ENCODE measurements at places on chromosomes 3 and 15.

GRCh38 chr3:50630877-50631276, 13.9 kb downstream of the MAPKAPK3 start:
- no peak for DNase-seq

DNA sequence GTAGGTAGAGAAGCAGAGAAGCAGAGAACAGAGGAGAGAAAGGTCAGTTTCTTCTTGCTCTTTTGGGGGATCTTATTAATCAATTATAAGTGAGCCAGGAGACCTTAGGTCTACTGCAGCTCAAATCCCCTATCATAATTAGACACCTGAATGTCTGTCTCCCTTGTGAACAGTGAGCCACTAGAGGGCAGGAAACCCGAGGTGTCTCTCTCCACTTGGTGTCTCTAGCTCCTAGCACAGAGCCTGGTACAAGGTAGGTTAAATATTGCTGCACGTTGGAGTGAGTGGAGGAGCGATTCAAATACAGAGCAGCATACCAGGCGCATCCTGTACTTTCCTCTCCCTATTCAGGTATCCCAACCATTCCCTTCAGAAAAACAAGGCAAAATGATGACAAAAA, 2.0 kb upstream of the ST8SIA2 start:
- peak; percentile 40 for DNase-seq

DNA sequence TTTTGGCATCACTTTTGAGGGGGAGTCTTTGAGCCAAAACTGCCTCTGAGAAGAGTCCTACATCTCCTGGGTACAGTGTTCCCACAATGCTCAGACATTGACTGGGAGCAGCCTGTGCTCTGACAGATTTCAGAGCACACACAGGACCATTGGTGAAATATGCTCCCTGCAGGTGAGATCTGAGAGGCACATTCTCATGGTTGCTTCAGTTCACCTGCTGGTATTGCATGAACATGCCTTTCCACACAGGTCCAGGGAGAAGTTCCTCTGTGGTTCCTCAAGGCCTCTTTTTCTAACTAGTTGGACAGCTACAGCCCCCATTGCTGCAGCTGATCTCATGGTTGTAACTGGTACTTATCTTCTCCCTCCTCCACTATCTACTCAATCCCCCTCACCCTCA, 37.0 kb downstream of the FOXL2 start:
- no peak for DNase-seq

GRCh38 chr3:41933154-41933676, 28.7 kb downstream of the ULK4 start:
- DNase-seq, result no peak

DNA sequence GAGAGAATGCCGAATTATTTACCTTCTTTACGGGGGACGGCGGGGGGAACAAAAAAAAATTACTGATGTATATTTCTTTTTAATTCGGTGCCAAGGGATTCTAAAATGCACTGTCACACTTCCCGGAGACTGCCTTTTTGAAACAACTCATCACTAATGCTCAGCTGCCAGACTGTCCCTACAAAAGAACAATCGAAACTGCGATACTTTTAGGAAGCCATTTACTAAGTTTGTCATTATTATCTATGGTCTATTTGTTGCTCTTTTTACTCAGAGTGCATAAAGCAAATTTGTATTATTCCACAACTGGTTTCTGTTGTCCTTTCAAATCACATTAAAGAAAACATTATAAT, 60.8 kb downstream of the TM4SF4 start:
- no peak for DNase-seq

- no peak for DNase-seq
Observed at GRCh38 chr15:39455471-39455991, 125.3 kb upstream of the THBS1 start.

DNA sequence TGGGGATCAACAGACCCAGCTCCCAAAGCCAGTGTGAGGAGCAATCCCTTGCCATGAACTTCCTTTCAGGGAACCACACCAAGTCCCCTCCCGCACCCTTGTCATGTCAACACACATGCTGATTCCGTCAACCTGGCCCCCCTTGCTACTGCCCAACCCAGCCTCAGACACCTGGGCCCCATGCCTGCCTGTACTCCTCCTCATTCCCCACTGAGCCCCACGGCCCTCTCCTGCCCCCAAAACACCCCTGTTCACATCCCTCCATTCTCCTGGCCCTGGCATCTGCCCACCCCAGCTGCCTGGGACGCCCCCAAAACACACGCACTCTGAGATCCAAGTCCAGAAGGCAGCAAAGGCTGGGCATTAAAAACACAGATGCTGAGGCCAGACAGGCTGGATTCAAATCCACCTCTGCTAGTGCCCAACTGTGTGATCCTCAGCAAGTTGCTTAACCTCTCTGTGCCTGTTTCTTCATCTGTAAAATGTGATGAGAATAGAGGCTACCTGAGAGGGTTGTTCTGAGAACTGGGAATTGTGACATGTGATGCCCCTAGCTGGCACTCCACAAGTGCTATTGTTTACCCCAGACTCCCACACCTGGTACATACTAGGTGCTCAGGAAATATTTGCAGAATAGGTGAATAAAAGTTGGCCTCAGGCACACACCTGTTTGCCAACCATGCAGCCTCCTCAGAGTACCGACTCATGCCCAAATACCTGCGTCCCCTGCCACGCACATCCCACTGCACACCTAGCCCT, 2.3 kb downstream of the PLXND1 start:
- no peak for DNase-seq

DNA sequence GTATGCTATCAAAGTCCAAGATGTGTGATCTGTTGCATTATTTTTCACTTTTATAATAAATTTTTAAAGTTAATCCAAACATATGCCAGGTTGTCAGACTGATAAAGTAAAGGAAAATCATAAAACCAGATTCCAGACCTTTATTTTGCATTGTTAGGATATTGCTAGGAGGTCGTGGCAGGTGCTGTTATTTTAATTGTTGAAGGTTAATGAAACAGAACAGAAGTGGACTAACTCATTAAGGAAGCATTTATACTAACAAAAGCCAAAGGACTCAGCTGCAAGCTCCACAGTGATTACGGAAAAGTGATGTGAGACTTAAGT, 63.1 kb downstream of the DCLK3 start:
- no peak for DNase-seq

- no peak for DNase-seq
Observed at GRCh38 chr3:59994732-59995304, 945.0 kb upstream of the CFAP20DC start.

GRCh38 chr15:58095415-58095814, 29.9 kb upstream of the ALDH1A2 start:
- no peak for DNase-seq

- no peak for DNase-seq
Observed at GRCh38 chr3:14852717-14853116, 34.0 kb downstream of the FGD5 start.

DNA sequence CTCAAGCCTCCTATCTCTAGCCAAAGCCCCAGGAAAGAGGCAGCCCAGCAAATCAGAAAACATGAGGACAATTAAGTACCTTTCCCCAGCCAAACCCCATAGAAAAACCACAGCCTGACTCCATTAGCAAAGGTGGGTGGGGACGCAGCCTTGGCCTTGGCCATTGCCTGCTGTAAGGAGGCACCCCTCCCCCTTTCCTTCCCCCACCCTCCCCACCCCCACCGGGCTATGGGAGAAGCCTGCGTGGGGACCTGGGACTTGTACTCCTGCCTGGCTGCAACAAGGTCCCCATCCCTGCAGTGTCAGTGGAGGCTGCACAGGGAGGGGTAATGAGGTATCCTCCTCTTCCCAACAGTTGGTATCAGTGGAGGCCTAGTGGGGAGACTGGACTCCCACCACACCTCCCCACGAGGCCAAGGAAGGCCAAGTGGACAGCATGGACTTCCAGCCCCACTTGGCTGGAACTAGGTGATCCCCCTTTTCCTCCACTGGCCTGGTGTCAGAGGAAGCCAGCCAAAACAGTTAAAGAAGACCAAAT, 20.5 kb downstream of the PRR23E start:
- no peak for DNase-seq

DNA sequence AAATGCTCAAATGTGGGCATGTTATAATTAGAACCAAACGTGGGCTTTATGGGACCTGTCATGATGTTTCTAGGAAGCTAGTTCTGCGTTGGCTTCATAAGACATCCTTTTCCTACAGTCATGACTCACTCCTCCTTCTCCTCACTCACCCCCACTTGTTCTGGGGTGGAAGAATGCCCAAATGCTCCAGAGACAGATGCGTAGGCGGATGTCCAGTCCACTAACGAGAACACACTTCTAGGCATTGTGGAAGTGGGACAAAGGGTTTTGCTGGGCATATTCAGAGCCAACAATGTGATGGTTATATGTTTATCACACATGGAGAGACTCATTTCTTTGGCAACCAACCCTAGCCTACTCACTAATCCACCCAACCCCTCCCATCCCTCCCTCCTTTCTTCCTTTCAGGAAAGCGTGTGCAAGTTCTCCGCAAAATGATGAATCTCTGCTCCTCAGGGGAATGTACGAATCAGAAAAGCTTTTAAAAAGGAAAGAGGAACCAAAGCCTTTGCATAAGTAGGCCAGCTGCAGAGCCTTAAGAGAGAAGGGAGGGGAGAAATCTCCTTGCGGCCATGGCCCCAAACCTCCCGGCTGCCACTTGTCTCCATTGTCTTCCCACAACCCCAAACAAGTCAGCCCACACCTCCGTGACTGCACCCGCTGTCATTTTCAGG, 123.0 kb upstream of the SPRED1 start:
- peak; percentile 79 for DNase-seq

GRCh38 chr3:172213904-172214303, 174.5 kb downstream of the FNDC3B start:
- DNase-seq, result no peak

Measured in caudate nucleus (tissue), 63 donors.